ENCODE measurements at places on chromosomes 12 and 14.

GRCh38 chr12:26119391-26119989 lies 5.3 kb downstream of the BHLHE41 start:
- peak; percentile 42 for DNase-seq

GRCh38 chr12:2963154-2963759 lies 4.1 kb downstream of the TEAD4 start:
- DNase-seq, result no peak

GRCh38 chr14:22263961-22264360 lies 325.1 kb downstream of the DAD1 start:
- no peak for DNase-seq

DNA sequence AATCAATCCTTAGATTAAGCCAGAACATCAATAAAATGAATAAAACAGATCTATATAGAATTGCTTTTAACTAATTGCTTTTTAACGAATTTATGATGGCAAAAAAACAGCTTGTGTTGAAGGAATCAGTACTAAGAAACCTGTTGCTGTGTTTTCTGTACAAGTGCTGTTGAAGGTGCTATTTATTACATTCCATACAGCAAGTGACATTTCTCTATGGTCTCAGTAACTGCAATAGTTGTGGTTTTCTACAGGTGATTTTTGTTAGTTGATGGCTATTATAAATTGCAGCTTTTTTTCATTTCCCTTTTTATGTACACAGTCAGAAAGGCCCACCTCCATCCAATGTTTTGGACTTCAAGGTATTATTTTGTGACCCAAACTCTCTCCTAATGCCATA lies 56.6 kb downstream of the SLC2A13 start:
- no peak for DNase-seq

- DNase-seq, result no peak
Measured at GRCh38 chr12:129483111-129483893, 420.5 kb downstream of the TMEM132D start.

DNA sequence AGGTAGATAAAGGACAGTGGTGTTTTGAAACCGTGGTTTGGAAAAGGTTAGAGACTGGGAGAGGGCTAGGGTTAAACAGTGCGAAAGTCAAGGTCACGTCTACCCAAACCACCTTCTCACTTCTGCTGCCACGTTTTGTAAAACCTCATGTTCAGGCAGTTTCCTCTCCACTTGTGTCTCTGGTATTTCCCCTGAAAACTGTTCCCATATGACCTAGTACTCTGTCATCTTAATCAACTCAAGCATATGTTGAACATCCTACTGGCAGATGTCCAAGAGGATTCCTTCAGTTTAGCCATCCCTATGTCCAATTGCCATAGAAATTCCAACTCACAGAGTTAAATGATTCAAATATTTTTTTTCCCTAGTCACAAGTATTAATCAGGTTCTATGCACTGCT lies 17.4 kb downstream of the CLEC4C start:
- no peak for DNase-seq

GRCh38 chr12:13222076-13222475 lies 25.6 kb downstream of the EMP1 start:
- DNase-seq, result peak; percentile 56

DNA sequence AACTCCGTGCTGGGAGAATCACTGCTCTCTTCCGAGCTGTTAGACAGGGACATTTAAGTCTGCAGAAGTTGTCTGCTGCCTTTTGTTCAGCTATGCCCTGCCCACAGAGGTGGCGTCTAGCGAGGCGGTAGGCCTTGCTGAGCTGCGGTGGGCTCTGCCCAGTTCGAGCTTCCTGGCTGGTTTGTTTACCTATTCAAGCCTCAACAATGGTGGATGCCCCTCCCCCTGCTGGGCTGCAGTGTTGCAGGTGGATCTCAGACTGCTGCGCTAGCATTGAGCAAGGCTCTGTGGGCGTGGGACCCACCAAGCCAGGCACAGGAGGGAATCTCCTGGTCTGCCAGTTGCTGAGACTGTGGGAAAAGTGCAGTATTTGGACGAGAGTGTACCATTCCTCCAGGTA lies 43.7 kb downstream of the GPR137C start:
- DNase-seq, result no peak

DNA sequence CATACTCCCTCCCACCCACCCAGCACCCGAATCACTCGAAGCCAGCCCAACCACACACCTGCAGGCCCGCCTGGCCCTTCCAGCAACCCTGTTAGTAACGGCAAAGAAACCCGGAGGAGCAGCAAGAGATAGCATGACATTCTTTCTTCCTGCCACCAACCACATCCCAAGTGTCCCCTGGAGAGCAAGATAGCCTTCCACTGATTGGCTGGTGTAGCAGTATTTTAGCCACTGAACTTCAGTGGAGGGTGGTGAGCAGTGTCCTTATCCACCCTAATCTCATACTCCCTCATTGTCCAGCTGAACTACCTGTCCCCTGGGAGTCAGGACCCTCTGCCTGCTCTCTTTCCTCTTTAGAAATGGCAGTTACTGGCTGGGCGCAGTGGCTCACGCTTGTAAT lies 769 bp upstream of the SLC39A5 start:
- no peak for DNase-seq

DNA sequence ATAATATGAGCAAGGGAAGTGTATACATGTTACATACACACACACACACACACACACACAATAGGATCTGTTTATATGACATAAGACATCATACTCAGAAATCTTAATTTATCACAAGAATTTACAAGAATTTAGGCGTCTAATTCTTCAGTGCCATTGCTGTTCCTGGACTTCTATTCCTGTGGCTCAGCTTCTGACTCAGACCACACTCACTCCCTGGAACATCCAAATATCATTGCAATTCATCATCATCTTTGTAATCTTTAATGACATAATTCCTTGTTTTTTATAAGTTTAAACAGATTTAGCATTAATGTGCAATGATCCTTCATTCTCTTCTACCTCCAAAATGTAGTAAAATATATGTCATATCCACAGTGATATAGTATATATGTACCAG lies 544.2 kb downstream of the FOXG1 start:
- no peak for DNase-seq

DNA sequence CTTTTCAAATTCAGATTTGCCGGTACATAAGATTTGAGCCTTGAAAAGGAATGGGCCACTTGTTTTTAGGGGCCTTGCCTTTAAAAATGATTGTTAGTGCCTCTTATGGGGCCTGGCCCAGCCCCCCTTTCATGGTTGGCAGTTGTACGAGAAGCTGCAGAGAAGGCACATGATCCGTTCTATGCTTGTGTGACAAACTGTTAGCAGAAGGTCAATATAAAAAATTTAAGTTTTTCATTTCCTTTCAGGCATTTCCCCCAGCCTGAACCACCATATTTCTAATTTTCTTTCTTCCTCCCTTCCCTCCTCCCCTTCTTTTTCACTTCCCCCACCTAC lies 119.1 kb downstream of the PLXNC1 start:
- peak; percentile 22 for DNase-seq

DNA sequence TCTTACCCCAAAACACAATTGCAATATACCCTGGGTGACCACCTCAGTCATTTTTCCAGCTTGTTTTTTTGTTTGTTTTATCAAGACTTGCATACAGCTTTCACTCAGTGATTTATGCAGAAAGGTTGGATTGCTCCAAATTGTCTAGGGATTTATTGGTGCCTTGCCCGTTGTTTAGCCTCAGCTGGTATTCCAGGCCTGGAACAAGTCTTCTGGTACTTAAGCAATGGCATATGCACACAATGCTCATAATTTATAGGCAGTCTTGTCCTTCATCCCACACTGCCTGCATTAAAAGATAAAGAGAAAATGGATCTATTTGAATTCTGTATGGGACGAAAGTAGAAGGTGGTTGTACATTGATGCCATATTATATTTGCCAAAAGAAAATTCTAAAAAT lies 392.5 kb downstream of the ADAMTS20 start:
- no peak for DNase-seq

- DNase-seq, result peak; percentile 34
Measured at GRCh38 chr14:105205673-105206208, 24.6 kb upstream of the NUDT14 start.

GRCh38 chr12:130933269-130933995 lies 20.3 kb upstream of the ADGRD1 start:
- DNase-seq, result peak; percentile 9

GRCh38 chr12:69107541-69107940 lies 131.8 kb upstream of the CPSF6 start:
- no peak for DNase-seq

DNA sequence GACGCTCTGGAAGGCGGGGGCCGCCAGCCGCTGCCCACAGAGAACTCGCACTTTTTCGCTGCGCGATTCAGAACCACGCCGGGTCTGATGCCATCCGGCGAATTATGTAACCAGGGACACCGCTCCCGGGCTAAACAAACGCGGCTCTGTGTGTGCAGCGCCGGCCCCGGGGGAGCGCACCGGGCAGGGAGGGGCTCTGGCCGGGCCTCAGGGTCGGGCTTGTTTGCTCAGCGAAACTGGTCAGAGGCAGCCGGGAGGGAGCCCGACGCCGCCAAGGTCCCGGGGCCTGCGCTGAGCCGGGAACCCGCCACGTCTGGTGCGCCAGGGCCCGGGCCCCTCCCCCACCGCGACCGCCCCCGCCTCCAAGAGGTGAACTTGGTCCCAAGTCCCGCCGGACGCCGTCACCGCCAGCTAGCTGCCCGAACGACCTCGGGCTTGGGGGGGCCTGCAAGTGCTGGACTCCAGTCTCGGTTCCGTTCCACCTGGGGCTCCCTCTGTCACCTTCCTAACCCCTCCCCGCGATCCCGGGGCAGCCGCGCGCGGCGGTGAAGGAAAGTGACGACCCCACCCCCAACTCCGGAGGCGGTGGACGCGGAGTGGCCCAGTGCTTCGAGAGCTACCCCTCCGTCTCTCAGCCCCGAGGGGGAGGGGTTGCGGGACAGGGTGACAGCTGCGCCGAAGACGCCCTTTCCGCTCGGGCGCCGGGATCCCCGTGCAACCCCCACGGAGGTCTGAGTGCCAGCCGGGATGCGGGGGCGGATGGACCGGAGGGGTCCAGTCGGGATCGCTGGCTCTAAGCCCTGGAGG lies 848 bp downstream of the CTDSP2 start:
- no peak for DNase-seq

- DNase-seq, result peak; percentile 44
Measured at GRCh38 chr14:28635387-28635786, 131.2 kb upstream of the FOXG1 start.

DNA sequence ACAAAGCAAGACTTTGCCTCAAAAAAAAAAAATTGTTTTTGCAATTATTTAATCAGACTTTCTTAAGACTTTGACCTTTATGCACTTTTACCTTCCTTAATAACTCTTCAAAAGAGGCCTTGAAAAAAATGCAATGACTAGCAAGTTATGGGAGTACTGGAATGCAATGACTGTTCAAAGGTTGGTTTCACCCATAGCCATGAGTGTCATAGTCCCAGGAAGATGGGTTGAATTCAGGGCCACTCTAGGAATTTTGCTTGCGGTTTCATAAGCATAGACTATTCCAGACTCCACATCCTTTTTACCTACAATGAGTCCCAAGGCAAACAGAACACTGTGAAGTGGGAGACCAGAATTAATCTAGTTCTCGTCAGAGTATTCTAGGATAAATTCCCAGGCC lies 29.4 kb upstream of the DENND5B start:
- no peak for DNase-seq

- DNase-seq, result no peak
Measured at GRCh38 chr14:22179190-22179589, 409.8 kb downstream of the DAD1 start.

GRCh38 chr14:104419865-104420505 lies 159.6 kb upstream of the C14orf180 start:
- no peak for DNase-seq

DNA sequence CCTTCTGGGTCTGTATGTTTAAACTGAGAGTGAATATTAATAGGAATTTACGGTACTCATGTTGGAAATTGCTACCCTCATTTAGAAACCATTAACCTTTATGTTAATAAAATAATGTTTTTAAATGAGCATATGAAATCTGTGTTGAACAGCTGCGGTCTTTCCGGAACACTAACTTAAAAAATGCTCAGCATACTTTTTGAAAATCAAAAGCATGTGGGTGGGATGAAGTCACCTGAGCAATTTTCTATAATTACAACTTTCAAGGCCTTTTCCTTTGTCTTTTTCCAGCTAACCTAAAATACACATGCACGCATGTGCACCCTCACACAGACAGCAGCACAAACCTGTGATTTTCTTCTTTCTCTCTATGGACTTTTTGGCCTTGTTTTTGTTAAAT lies 39.8 kb downstream of the BORCS5 start:
- DNase-seq, result no peak

DNA sequence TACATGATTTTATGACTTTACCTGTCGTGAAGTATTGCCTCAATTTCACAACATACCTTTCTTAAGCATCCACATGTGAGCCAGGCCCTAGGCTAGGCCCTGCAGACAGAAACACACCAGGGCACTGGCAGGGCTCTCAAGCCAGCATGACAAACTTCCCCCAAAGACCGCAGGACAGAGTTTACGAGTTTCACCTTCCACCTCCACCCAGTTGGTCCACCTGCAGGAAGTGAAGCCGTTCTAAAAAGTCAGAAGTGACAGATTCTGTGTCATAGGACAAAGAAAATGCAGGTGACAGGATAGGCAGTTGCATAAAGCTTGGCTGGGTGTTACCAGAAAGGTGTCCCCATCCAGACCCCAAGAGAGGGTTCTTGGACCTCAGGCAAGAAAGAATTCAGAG lies 382.3 kb downstream of the PCNX1 start:
- DNase-seq, result no peak

- no peak for DNase-seq
Measured at GRCh38 chr12:67625004-67625403, 23.5 kb upstream of the DYRK2 start.

- no peak for DNase-seq
Measured at GRCh38 chr14:70898111-70898745, 9.0 kb upstream of the PCNX1 start.

DNA sequence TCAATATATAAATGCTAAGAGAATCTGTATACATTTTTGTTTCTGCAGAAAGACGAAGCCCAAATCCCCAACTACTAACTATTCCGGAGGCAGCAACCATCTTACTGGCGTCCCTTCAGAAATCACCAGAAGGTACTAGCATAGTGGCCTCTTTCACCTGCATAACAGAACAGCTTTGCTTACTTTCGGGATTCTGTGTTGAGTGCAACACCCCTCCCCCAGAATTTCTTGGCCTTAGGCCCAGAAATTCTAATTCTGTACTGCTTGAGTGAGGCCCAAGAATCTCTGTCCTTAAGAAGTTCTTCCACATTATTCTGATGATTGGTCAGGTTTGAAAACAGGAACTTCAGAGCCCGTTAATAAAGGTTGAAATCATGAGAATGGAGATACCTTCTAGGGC lies 2.9 kb downstream of the SPX start:
- DNase-seq, result peak; percentile 21

Data from DMS79 treated with DMSO at 0.1 percent for 48 hours (cell line).